ENCODE measurements at places on chromosomes 6 and 20.

GRCh38 chr6:89611666-89612065 lies 26.9 kb downstream of the LYRM2 start:
- peak; percentile 28 for DNase-seq

GRCh38 chr6:138803861-138804260 lies 8.0 kb downstream of the ECT2L start:
- no peak for DNase-seq

DNA sequence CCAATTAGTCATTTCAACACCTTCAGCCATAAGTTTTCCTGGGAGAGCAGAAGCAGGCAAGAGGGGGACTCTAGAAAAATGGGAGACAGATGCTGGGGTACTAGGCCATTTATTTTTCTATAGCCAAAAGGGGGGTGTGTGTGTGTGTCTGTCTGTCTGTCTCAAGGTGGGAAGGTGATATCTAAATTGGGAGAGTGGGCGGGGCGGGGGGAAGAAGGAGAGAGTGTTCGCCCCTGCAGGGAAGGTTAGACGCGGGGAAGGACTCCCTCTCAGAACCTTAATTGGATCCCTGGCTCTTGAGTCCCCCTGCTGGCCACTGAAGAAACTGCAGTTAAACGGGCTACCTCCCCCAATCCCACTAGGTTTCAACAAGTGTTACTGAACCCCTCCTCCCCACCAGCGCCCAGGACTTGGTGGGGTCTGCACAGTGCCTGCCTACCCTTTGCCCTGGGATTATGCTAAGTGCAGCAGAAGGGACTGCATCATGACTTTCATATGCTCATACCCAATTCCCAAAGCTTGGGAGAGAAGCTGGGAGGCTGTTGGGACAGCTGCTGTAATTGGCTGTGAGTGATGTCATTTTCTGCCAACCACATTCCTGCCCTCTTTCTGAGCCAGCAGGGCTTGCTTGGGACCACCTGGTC lies 45.8 kb downstream of the FOXP4 start:
- peak; percentile 62 for DNase-seq

GRCh38 chr20:36173451-36173933 lies 19.0 kb downstream of the EPB41L1 start:
- no peak for DNase-seq

- no peak for DNase-seq
Observed at GRCh38 chr6:134603561-134603960, 285.6 kb upstream of the SGK1 start.
